ENCODE measurements at places on chromosomes 12 and 14.

DNA sequence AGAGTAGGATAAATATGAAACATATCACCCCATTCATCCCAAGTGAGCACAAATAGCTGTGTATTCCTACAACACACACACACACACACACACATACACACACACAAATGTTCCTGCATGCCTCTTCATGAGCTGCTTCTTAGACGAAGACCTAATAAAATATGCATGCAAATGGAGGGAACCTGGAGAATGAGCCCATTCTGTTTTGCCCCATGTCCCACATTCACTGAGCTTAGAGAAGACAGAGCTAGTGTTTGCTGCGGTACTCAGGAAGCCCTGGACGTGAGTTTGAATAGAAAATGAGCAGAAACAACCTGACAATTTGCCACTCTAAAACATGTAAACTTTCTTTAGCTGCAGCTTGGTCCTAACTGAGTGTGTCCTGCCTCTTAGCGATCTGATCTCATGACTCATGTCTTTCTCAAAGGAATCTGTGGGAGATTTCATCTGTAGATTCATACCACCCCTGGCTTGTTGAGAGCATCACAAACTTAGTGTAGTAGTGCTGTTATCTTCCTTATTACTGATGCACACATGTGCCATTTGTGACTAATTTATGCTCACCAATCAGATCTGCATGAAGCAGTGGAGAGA is 86.8 kb downstream of the ITPR2 start:
- no peak for DNase-seq

- no peak for DNase-seq
Observed at GRCh38 chr12:111297703-111298426, 71.0 kb downstream of the PHETA1 start.

DNA sequence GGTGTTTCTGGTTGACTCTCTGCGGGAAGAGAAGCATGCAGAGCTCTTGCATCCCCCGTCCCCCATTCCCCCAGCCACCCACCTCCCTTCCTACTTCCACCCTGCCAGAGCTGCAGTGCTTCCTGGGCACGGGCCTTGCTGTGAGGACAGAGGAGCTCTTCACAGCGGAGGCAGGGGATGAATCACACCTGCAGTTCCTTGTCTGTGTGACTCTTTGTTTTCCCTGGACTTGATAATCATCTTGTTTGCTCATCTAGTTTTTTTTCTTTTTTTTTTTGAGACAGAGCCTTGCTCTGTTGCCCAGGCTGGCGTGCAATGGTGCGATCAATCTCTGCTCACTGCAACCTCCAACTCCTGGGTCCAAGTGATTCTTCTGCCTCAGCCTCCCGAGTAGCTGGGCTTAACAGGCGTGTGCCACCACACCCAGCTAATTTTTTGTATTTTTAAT is 27.8 kb downstream of the ANKRD9 start:
- no peak for DNase-seq

DNA sequence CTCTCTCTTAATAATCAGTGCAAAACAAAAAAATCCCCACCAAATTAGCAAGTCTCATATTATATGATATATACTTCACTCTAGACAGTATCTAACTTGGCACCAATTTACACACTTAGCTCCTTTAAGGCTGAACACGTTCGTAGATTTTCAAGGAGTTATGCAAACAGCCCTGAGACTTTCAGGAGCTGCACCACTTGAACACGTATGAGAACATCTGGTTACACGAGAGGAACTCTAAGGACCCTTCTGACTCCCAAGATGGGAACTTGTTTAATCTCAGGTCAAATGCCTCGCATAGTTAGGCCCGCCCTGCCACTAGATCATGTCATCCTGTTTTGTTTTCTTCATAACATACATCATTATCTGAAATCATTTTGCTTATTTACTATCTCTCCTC is 10.0 kb downstream of the SPRING1 start:
- no peak for DNase-seq

DNA sequence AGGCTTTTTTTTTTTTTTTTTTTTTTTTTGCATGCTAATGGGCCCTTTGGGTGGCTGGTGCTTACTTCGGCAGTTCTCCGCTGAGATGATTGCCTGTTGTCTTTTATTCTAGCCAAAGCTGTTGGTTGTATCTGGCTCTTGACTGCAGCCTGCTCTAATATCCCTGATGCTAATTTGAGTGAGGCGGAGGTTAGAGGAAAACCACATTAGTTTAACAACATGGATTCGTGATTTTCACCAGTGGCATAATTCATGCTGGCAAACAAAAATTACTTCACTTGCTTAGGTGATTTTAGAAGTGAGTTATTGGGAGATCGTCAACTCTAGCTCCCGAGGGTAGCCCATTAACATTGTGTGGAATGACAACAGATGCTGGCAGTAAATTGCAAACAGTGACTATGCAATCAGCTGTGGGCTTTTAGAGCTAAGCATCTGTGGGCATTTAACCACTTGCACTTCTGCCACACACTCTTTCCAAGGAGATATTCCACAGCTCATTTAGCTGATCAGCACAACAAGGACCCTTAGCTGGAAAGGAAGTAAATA is 97.6 kb upstream of the ZDHHC17 start:
- no peak for DNase-seq

GRCh38 chr12:39102474-39103209 is 197.3 kb upstream of the CPNE8 start:
- DNase-seq = no peak

All from GM12891 (cell line).